ENCODE measurements at places on chromosomes 13 and 19.

GRCh38 chr19:31110336-31110735 is 238.9 kb downstream of the TSHZ3 start:
- DNase-seq = peak; percentile 76

- no peak for DNase-seq
Measured at GRCh38 chr13:98474761-98475160, 102.1 kb downstream of the STK24 start.

- no peak for DNase-seq
Measured at GRCh38 chr19:46603752-46604231, 2.7 kb downstream of the CALM3 start.

- DNase-seq = no peak
Measured at GRCh38 chr19:15200553-15201364, at the start of gene NOTCH3. Gene NOTCH3, minus strand, starts transcription at chr19:15200995. Its CDS starts 90 bp downstream, at chr19:15200905.

GRCh38 chr13:35723821-35724220 is 247.3 kb upstream of the MAB21L1 start:
- DNase-seq = peak; percentile 66

- DNase-seq = peak; percentile 23
Measured at GRCh38 chr19:54209058-54209810, 8.6 kb downstream of the RPS9 start.

DNA sequence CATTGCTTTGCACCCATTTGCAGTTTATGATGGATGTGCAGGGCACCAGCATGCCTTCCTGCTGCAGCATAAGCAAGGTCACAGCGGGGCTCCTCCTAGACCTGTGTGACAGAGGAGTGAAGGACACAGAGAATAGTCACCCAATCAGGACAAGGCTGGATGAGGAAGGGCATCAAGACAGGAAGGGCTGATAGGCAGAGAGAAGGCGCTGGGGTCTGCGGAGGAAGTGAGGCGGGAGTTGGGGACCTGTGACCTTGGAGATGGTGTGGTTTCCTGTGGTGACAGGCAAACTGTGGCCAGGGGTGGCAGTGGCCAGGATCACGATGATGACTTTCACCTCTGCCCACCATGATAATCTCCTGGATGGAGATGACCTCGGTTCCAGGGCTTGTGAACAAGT is 16.4 kb upstream of the KCTD15 start:
- DNase-seq = no peak

GRCh38 chr13:98992355-98992754 is 14.5 kb upstream of the DOCK9 start:
- DNase-seq = no peak

DNA sequence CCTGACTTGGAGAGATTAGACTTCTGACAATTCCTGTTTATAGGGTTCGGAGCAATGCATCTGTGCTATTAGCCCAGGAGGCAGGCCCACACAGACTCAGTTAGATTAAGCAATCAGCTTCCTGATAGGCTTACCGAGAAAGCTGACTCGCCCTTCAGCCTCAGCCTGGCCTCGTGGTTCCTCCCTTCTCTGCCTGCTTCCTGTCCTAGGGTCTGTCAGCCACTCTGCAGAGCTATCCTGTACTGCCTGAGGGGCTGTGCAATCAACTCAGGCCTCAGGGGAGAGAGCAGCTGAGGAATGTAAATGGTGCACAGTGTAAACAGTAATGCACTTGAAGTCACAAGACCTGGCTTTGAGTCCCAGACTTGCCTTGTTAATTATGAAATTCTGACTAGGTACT is 30.7 kb downstream of the HTR2A start:
- DNase-seq = peak; percentile 43

DNA sequence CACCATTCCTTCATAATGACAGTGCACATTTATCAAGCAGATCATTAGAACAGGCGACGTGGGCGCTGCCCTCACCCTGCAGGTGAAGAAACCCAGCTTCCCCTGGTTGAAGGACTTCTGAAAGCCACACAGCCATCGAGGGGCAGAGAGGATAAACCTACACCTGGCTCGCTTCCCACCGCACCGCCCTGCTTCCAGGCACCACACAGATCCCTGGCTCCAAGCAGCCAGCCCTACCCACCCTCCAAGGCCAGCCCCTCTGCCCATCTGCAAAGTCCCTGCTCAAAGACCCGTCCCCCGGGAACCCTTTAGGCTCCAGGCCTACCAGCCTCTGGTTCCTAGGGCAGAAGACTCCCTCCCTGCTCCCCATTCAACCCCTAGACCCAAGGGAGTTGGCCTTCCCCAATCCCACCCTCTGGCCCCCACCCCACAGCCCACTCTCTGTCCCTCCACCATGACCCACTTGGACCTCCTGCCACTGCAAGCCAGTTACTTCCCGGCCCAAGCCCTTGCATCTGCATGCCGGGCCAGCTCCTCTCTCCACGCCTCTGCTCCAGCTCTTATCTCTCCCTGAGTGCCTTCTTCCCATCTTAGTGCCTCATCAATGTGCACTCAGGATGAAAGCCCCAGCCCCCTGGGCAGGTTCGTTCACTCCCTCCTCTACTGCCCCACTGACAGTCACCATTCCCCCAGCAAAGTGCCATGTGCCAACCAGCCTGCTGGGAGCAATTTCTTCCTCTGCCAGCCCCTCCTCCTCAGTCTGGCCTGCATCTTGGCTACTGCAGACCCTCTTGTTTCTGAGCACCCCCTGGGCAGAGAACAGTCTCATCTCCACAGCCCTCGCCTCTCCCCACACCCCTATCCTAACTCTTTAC is 28.0 kb downstream of the PEPD start:
- DNase-seq = no peak

- peak; percentile 43 for DNase-seq
Measured at GRCh38 chr19:31220540-31220939, 128.7 kb downstream of the TSHZ3 start.

DNA sequence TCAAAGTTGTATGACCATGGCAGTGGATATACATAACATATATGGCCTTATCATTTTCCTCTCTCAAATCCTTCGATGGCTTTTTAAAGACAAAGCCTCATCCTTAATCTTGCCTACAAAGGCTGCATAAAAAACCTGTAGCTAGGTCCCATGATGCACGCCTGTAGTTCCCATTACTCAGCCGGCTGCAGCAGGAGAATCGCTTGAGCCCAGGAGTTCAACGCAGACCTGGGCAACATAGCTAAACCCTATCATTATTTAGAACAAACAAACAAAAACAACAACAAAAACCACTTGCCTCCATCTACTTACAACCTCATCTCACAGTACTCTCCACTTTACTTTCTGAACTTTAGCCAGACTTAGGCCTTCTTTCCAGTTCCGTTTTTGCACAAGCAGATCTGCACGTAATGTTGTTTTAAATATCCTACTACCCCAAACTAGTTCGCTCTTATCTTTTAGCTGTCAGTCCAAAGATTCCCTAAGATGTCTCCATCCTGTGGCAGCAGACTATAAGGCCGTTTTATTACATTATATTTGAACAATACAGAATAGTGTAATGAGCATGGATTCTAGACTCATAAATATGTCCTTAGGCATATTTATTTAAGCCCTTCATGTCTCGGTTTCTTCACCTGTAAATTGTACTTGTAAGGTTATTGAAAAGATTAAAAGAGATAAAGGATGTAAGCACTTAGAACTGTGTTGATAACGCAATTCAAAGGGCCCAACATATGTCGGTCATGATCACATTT is 969 bp upstream of the POMP start:
- DNase-seq = peak; percentile 52

DNA sequence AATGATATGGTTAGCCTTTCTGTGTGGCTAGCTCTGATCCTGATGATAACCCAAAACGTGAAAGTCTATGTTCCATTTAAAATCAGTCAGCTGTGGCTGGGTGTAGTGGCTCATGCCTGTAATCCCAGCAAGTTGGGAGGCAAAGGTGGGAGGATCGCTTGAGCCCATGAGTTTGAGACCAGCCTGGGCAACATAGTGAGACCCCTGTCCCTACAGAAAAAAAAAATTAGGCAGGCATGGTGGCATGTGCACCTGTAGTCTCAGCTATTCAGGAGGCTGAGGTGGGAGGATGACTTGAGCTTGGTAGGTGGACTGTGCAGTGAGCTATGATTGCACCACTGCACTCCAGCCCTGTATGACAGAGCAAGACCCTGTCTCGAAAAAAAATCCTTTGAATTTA is 1.1 kb upstream of the EID2B start:
- no peak for DNase-seq

DNA sequence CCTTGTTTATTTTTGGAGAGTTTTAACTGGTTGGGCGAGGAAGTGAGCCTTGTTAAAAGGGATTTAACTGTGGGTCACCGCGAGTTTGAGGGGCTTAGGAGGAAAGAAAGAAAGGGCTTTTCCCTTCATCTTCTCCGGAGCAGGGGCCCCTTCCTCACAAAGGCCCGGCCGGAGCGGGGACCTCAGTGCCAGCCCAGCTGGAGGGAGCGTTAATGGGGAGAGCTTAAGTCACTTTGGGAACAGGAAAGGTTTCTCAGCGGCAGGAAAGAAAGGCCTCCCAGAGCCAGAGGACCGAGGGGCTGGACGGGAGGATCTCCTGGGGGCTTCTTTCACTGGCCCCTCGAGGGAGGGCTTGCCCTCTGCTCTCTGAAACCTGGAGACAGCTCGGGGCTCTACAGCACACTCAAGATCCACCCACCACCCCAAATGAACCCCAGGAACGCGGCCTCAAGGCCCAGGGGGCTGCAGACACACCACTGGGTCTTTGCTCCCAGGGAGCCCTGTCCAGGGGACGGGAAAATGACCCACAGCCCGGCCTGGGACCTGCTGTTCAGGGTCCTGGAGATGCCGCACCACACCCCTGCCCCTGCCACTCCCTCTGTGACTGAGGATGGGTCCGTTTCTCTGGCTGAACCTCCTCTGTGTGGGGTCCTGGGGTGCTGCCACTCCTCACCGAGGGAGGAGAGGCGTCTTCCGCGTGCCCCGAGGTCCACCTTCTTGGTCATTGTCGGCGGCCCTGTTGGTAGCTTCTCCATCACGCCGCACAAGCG is 128.3 kb downstream of the URI1 start:
- no peak for DNase-seq

DNA sequence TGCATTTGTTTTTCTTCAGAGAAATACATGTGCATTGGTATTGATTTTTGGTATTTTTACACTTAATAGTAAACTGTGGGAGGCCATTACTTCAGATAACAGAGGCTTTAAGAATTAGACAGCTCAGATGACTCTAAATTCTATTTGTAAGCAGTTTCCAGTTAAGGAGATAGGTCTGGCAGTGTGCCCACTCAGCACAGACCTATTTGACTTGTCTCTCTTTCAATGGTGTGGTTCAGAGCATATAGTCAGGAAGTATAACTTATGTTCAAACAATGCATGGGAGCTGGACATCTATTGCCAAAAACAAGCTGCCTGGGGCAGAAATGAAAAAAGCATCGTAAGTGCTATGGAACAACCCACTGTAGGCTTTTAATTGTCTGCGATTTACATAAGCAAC is 370.7 kb downstream of the HS6ST3 start:
- DNase-seq = peak; percentile 28

- DNase-seq = peak; percentile 94
Measured at GRCh38 chr13:30125422-30126073, 181.8 kb downstream of the KATNAL1 start.

- peak; percentile 65 for DNase-seq
Measured at GRCh38 chr19:19531951-19532805, 3.5 kb downstream of the YJEFN3 start.

- DNase-seq = no peak
Measured at GRCh38 chr19:9799162-9799561, 19.7 kb downstream of the FBXL12 start.

GRCh38 chr13:48985756-48986155 is 10.0 kb downstream of the FNDC3A start:
- no peak for DNase-seq

GRCh38 chr13:31674051-31674450 is 65.3 kb upstream of the RXFP2 start:
- DNase-seq = peak; percentile 51

- peak; percentile 96 for DNase-seq
Measured at GRCh38 chr13:101455863-101456262, 3.4 kb downstream of the ITGBL1 start.

DNA sequence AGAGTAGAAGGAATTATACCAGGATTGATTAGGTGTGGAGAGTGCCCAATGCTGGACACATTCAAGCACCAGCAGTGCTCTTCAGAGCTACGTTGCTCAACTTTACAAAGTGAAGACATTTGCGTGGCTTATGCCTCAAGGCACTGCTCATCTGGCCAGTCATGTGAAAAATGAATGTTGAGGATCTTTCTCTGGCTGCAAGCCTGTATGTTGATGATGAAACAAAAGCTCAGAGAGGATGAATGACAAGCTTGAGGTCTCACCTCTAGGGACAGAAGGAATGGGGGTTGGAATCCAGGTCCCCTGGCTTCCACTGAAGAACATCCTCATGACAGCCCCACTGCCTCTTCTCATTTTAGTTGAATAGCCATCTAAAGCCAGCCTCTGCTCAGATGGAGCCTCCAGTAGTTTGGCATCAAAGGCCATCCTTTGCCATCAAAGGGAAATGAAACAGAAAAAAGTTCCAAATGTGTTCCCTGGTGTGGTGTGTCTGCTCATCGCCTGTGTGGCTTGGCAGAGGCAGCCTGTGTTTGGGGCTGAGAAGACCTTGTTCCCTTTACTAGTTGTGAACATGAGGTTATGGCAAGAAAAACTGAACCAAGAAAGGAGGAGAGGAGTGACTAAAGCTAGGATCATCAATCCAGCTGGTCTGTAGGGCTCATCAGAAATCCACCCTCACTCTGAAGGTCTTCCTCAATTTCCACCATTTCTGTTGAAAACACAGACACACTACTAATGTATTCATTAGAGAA is 114.0 kb upstream of the KL start:
- peak; percentile 59 for DNase-seq

DNA sequence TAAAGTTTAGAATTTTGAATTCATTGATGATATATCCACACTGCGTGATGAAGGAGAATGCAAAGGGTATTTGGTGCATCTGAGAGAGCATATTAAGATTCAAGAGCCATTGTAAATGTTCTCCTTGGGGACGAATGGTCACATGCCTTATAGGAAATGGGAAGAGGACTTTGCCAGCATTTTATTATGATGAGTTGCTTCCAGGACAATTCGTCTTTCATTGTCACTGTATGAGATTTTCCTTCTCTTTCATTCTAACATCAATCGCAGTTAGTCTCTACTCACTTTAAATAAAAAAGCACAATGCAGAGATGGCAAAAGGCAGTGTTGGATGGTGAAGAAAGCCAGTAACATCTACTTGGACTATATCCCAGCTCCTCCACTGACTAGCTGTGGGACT is 21.4 kb downstream of the WDFY2 start:
- DNase-seq = peak; percentile 47

DNA sequence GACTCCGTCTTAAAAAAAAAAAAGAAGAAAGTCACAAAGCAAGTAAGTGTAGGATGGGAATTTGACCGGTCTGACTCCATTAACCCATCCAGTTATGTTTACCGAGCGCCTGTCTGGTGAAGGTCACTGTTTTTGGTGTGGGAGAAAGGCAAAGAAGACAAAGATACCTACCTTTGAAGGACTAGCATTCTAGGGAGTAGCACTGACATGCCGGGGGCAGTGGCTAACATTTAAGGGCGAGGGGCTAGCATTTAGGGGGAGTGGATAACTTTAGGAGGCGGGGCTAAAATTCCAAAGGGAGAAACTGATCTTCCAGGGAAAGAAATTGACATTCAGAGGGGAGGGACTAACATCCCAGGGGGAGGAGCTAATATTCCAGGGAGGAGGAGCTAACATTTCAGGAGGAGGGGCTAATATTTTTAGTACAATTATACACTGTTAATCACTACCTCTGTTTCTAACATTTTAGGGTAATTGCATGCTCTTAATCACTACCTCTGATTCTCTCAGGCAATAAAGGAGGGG is 8.7 kb downstream of the GPR32 start:
- DNase-seq = no peak
